ENCODE measurements at places on chromosomes 13 and 19.

GRCh38 chr19:17778251-17778967, 16.5 kb upstream of the B3GNT3 start:
- no peak for DNase-seq

- no peak for DNase-seq
Measured at GRCh38 chr13:99980824-99981734, 505 bp upstream of the ZIC2 start.

DNA sequence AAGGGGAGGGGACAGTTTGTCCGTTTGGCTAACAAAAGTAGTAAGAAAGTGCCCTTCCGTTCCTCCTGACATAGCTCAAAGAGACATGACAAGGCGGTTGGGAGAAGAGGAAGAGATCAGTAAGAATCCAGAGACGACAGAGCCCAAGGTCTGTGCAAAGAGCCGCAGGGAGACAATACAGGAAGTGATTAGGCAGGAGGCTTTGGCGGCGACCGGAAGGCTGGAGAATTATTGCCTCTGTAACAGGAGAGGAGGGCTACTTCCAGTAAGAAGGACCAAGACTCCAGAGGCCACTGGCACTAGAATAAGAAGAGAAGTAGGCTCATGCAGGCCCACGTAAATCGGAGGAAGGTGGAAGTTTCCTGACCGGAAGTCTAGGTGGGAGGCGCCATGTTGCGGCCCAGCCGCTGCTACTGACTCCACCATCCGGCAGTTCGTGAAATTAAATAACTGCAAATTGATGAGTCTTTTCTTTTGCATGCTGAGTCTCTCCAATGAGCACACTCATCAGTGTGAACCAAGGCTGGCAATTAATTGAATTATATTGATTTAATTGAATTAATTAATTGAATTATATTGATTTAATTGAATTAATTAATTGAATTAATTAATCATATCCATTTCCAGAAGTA, 9.9 kb downstream of the RFX2 start:
- peak; percentile 50 for DNase-seq

DNA sequence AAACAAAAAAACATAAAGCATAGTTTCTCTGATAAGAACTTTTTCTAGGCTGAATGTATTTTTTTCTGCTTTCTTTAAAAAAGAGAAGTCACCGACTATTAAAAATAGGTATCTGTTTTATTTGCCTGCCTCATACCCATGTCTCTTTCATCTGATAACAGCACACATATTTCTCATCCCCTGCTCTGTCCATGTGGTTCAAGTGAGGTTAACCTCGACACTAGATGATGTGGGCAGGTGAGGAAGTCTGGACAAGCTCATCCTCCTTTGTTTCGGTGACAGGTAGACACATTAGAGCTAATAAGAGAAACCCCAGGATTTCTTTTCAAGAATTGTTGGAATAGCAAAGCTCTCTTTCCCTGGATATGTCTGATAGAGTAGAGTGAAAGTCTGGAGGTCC, 222.7 kb downstream of the GPC5 start:
- no peak for DNase-seq

- DNase-seq, result no peak
Measured at GRCh38 chr13:112907871-112908331, 61.1 kb upstream of the MCF2L start.

DNA sequence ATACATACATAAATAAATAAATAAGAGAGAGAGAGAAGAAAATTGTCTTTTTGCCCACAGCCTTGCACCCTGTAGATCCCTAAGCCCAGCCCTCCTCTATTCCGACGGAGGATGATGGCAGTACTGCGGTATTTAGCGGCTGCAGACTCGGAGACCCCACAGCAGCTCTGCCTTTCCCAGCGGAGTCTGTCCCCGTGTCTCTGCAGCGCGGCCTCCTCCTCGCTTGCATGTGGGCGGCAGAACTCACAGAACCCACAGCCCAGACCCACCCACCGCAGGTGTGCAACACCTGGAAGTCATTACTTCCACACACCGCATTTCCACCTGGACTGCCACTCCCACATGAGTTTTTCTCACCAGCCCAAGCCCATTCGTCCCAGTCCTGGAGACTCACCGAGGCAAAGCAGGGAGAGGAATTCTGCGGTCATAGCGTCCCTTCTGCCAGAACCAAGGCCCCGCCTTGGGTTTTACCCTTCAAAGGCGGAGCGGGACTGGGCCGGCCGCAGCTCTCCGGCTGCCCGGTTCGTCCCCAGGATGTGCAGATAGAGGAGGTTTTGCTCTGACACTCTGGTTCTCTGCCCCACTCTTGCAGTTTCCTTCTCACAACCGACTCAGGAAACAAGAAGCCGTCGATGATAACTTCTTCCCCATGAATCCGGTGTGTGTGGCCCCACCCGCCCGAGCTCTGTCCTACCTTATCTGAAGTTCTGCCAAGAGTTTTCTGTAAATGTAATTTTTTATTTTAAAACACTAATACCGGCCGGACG, at the start of gene VSTM1:
VSTM1 (minus strand) TSS at position 548 of the 767 bp plus-strand sequence; CDS start at position 428, 120 bp downstream.
- DNase-seq, result no peak

- peak; percentile 73 for DNase-seq
Measured at GRCh38 chr13:40664350-40665125, 1.9 kb downstream of the FOXO1 start.

DNA sequence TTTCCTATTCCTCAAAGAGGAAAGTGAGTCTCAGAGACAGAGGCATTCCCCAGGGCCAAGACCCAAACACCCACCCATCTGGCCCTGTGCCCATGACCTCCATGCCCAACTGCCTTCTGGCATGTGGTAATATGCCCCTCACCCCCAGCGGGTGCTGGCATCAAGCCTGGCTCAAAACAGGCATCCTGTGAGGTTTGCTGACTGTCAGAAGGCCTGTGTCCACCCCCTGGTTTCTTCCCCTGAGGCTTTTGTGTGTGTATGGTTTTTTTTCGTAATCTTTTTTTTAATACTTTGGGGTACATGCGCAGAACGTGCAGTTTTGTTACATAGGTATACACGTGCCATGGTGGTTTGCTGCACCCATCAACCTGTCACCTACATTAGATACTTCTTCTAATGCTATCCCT, 7.6 kb upstream of the KANK2 start:
- DNase-seq, result no peak

DNA sequence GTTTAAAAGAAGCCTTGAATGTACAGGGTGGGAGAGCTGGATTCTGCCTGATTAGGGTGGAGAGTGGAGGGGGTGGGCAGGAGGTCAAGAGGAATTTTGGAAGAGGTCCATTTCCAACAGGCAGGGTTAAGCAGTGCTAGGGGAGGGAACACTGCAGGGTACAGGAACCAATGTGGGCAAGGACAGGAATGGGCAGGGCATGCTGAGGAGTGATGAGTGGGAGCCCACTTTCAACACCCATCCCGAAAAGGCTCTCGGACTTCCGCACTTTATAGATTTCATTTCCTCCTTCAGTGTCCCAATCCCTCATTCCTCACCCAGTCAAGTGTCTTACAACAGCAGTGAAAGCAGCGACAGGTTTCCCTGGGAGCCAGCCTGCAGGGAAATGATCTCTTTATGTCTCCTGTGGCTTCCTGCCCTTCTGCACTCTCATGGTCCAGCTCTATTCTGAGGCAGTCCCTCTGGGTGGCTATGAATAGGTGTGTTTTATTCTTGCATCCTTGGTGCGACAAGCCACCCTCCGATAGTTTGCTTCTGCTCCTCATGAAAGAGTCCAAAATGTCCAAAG, 50.5 kb upstream of the ZNF507 start:
- no peak for DNase-seq

DNA sequence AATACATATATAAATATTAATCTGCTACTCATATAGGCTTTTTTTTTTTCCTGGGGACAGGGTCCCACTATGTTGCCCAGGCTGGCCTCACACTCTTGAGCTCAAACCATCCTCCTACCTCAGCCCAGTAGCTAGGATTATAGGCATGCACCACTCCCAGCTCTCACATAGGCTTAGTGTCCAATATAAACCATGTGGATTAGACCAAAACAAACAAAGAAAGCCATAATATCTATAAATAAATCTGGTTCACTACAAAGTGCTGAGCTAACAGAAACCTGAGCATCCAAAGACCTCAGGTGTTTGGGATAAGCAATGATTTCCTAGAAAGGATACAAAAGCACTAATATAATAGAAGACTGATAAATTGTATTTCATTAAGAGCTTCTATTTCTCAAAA, 26.0 kb downstream of the TBC1D4 start:
- no peak for DNase-seq

DNA sequence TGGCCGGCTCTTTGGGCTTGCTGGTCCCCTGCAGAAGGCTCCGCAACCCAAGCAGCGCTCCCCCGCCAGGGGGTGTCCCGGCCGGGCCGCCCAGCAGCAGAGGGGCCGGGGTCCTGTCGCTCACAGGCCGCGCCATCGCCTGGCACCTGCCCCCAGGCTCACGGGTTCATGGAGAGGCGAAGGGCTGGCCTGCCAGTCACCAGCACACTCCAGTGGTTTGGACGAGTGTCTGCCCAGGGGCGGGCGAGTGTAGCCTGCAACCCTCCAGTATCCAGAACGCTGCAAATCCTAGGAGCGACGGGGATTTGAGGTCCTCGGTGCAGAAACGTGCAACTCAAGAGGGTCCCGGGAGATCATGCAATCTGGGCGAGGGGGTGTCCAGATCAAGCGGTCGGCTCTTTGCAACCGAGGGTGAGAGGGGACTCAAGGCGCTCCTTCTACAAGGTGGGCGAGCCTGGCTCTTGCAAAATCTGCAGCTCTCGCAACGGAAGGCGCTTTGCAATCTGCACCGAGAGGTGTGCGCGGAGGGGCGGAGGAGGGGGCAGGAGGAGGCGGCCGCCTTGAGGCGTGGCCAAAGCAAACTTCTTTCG, at the start of gene DBP:
DBP (minus strand) TSS at position 521 of the 590 bp plus-strand sequence; CDS start at position 136, 385 bp downstream.
- no peak for DNase-seq

- DNase-seq, result peak; percentile 33
Measured at GRCh38 chr19:42092350-42092749, 16.4 kb downstream of the ZNF574 start.

GRCh38 chr13:77409412-77409811, 82.5 kb upstream of the MYCBP2 start:
- DNase-seq, result no peak

DNA sequence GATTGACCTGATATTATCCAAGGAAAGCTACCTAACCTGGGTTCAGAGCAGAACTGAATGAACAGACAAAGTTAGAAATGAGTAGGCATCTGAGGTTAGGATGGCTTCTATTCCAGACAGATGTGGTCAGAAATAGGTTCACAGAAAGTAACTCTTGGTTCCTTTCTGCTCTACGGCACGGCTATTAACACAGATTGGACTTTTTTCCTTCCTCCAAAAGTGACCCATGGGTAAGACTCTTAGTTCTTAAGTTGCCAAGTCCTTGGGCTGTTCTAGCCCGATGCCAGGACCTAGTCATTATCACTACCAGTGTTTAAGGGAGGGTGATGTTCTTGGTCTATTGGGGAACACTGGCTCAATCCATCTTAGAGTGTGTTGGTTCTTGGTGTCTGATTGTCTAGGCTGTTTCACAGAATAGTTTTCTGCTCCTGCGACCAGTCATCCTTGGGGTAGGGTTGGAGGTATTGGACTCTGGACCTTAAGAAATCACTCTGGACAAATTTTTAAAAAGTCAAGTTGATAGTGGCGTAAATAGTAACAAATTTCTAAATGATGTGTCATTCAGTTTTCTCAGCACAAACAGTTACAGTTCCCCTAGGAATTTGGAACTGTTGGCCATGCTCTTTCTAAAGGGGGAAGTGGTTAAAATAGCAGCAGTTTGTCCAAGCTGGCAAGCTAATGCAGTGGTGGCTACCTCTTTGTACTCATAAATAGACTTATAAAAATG, 60.1 kb upstream of the MYCBP2 start:
- no peak for DNase-seq

DNA sequence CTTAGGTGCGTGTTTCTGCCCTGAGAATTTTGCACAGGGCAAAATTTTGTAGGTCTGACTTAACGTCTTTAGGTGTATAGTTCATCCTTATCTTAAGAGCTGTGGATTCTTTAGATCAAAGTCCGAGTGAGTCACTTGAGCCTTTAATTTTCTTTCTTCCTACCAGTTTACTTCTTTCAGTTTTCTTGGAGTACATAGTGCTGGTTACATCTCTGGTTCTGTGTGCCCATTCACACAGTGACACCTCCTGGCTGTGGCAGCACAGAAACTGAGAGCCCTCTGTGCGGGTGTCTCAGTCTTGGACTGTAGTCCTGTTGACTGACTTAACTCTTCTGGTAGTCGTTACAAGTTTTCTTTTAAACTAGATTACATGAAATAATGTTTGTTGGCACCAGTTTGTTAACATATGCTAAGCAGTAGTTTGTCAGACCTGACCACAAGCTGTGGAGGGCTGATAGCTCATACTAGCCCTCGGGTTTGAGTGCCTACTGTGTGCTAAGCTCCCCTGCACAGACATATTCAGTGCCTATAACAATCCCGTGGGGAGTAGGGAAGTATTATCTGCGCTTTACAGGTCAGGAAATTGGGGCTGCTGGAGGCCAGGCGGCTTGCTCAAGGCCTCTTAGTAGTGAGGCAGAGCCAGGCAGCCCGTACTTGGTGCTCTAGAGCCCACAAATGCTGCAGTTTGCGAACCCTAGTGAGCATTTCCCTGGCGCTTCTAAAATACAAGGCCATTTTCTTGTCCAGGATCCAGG, 1.6 kb downstream of the GATAD2A start:
- peak; percentile 48 for DNase-seq

DNA sequence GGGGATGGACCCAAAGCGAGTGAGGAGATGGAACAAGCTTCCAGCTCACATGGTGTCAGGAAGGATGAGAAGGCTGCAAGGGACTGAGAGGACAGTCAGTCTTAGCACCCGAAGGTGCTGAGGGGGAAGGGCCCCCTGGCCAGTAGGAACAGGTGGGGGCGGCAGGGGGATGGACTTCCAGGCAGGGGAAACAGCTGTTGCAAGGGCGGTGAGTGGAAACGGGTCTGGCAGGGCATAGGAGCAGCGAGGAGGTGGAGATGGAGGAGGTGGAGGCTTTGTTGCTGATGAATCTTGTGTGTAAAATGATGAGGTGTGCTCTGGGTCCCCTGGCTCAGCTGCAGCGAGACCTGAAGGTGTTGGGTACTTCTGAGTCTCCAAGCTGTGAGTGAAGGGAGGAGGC, 1.2 kb downstream of the MAP1S start:
- no peak for DNase-seq

GRCh38 chr19:2140138-2140569, 11.2 kb downstream of the AP3D1 start:
- DNase-seq, result no peak

DNA sequence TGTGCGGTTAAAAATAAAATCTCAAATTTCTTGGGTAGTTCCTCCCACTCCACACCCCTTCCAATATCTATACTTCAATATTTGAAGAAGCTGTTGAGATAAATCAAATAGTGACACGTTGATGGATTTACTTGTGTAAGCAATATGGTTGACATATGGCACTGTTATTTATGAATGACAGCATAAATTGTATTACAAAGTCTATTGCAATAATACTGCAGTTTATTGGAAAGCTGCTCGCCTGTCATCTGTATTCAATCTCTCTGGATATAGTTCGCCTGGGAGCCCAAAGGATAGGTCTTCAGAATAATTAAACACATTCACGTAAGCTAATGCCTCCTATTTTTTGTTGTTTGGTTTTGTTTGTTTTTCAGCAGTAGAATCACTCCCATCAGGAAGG, 5.0 kb upstream of the ZIC5 start:
- DNase-seq, result no peak

All from CD4-positive, alpha-beta memory T cell (primary cell).